Activated T-cell treated with anti-CD3 and anti-CD28 coated beads for 1 hour (primary cell): ENCODE measurements at places on chromosomes 5 and 9.

- no peak for DNase-seq
Observed at GRCh38 chr9:137146527-137146918, 7.6 kb downstream of the GRIN1 start.

DNA sequence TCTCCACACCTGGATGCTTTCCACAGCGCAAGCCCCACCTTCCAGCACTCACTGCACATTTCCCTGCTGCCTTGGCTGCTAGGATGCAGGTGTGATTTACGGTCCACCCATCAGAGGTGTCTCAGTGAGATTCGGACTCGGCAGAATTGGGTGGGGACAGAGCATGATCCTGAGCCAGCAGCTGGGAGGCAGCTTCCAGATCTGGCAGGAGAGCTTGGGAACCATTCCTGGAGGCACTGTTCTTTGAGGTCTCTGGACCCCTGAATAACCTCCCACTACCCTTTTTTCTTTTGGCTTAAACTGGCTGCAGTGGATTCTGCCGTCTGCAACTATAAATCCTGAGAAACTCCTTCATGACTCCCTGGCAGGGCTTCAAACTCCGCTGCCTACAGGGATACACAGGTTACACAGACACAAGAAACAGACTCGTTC is 99.6 kb upstream of the PHYKPL start:
- no peak for DNase-seq

DNA sequence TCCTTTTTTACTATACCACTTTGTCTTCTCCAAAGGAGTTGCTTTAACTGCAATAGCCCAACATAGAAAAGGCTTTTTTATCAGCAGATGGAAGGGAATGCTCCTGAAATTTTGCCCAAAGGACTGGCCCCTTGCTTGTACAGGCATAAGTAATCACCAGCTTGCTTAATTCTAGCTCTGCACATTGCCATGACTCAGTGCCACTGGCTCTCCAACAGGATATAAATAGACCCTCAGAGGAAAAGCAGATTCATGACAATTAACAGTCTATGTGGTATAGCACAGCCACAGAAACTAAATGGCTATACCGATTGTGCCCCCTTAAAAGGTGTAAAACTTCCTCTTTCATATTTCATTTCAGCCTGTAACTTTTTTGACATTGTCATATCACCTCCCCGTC is 227.0 kb downstream of the ZNF608 start:
- no peak for DNase-seq

DNA sequence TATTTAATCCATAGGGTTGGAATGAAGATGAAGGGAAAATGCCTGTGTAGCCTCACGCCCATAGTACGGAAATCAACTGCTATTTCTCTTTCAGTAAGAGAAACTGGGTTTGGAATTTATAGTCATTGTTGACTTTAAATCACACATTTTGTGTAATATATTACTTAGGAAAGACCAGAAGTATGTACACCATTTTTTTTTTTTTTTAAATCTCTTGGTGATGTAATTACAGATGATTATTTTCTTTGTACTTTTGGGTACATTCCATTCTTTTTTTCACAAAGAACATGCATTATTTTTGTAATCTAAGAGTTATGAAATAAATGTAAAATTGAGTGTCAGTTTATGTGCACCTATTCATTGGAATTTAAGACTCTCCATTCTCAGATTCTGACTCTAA is 45.7 kb downstream of the POC5 start:
- DNase-seq = no peak
